ENCODE measurements at places on chromosomes 3 and 15. TPM values are rescaled to one million over a fixed set of nuclear protein-coding genes. Genes with fewer than 3 reads are reported as not detected.
A peak's percentile ranks its signal among the peaks of the same experiment; 100 is the strongest.

The CHRD gene
- 88.3 TPM for total RNA-seq

The PLSCR5 gene
- not detected for total RNA-seq

The CSPG4 gene
- total RNA-seq, result 0.23 TPM

The LRRN1 gene
- total RNA-seq, result 0.28 TPM

The SLC22A13 gene
- 0.50 TPM for total RNA-seq

The RHOV gene
- not detected for total RNA-seq

The SEMA5B gene
- 1.0 TPM for total RNA-seq

- DNase-seq, result no peak
These were observed 54.7 kb downstream of the CRYGS start for GRCh38 chr3:186489507-186489906.

DNA sequence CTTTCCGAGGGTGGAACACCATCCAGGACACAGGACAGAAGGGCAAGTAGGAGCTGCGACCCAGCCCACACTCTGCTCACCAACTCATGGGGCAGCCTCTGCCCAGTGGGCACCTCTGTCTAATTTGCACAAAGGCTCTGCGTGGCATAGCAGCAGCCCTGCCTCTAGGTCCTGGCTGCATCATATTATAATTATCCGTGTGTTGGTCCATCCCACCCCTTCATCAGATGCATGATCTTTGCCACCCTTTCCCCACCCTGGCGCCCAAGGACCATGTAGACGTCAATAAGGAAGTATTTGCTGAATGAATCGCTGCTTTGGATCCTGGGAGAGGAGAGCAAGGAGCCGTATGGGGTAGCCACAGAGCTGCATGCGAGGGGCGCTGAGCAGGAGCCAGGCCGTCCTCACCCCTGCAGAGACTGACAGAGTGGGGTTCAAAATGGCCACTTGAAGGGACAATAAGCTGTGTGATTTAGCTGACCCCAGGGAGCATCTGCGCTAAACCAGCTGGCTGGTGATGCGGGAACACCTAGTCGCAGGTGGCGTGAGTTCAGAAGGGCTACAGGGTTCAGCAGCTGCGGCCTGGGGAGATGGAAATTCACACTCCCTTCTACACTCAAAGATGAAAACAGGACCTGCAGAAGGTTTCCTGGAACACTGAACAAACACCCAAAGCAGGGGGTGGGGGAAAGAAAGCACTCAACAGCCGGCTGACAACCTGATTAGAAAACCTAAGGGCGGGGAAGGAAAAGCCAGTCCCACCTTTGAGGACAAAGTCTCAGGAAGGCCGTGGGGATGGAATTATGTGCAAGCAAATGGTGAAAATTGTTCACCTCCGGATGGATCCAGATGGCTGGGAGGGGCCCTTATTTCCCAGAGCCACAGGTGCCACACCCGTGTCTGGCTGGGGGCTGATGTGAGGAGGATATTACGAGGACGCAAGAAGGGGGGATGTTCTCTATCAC, 6.4 kb downstream of the MGLL start:
- DNase-seq, result peak; percentile 30

DNA sequence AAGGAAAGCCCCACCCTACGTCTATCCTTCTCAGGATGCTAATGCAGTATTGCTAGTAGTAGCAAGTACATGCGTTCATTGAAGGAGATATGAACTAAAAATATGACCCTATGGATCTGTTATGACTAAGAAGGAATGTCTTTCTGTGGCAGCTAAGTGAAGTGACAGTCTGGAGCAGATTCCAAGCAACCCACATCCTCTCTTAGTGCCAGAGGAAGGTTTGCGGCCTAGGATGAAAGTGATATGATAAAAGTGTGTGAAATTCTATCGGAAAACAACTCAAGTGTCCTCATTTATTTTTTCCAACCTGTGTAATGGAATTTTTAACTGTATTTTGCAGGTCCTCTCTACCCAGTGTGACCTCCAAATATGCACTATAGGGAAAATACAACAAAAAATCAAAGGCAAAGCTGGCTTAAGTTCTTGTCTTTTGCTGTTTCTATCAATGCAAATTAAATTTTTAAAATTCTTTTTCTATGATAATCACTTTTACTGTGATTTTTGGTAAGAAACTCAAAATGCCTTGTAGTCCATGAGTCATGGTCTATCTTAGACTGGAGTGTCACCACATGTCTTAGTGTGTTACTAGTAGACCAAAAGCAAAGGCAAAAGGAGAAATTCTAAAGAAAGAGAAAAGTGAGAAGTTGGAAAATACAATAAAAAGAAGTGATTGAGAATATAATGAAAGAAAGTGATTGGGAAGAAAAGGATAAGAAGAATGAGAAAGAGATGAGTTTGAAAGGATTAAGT, 161.2 kb upstream of the TMCO5A start:
- no peak for DNase-seq

DNA sequence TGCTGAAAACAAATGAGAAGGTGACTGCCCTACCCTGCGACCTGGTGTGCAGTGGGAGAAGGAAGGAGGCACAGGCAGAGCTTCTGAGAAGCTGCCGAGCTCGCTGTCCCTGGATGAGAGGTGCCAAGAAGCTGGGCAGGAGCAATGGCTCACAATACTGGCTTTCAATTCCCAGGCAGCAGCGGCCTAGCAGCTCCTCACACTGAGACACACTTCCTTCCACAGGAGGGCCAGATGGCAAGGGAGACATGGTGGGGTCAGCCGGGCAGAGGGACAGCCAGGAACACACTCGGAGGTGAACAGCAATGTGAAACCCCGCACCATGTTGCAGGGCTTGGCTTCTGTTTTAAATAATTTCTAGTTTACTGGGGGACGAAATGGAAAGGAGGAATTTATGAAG, 314.6 kb downstream of the EPHB1 start:
- no peak for DNase-seq

DNA sequence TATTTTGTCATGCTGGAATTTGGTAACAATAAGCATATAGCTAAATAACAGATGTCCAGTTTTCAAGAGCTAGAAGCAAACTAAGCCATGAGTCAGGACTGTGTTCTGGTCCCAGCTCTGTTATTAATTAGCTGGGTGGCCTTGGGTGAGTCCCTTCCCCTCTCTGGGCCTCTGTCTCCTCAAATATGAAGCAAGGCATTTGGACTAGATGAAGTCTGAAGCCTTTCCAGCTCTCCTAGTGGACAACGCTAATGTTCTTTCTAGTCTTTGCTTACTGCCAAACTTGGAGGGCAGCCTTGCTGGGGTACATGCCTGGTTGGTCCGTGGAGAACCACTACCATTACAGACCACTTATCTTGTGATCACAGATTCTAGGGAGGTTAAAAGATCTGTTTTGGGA, 127.6 kb downstream of the DUT start:
- DNase-seq, result no peak

GRCh38 chr3:77780278-77780996, 740.5 kb downstream of the ROBO2 start:
- DNase-seq, result no peak

DNA sequence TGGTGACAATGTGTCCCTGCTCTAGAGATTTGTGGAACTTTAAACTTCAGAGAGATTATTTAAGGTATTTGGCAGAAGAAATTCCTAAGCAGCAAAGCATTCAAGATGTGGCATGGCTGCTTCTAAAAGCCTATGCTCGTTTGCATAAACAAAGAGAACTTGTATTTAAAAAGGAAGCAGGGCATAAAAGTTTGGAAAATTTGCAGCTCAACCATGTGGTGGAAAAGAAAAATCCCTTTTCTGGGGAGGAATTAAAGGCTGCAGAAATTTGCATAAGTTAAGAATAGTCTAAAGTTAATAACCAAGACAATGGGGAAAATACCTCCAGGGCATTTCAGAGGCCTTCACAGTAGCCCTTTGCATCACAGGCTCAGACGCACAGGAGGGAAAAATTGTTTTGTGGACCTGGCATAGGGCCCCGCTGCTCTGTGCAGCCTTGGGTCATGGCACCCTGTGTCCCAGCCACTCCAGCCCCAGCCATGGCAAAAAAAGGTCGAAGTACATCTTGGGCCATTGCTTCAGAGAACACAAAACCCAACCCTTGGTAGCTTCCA, 1109.1 kb downstream of the OTOL1 start:
- DNase-seq, result no peak

- no peak for DNase-seq
These were observed 35.6 kb upstream of the SPTSSB start for GRCh38 chr3:161406594-161407555.

- DNase-seq, result no peak
These were observed 54.0 kb downstream of the TSC22D2 start for GRCh38 chr3:150462108-150462507.

DNA sequence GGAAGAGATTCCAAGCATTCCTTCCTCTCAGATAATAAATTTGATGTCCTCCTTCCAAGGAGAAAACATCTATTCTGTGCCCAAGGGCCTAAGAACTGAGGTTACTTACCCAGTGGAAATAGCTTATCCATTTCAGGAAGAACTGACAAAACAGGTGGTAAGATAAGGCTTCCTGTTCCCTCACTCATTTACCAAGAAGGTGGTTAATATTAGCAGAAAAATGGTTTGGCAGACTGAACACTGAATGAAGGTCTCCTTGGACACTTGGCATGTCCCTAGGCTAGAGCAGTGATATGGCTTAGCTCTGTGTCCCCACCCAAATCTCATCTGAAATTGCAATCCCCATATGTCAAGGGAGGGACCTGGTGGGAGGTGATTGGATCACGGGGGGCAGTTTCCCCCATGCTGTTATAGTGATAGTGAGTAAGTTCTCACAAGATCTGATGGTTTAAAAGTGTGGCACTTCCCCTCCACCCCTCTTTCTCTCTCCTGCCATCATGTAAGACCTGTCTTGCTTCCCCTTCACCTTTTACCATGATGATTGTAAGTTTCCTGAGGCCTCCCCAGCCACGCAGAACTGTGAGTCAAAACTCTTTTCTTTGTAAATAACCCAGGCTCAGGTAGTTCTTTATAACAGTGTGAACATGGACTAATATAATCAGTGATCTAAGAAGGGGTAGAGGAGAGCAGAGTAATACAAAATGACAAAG, 127.4 kb downstream of the ST8SIA2 start:
- DNase-seq, result no peak

- no peak for DNase-seq
These were observed 606.6 kb downstream of the TBL1XR1 start for GRCh38 chr3:176590722-176591121.

GRCh38 chr3:72818905-72819304, 29.3 kb downstream of the SHQ1 start:
- no peak for DNase-seq

GRCh38 chr15:45868109-45868691, 233.4 kb downstream of the SQOR start:
- DNase-seq, result no peak

- DNase-seq, result no peak
These were observed 307.8 kb upstream of the TPM1 start for GRCh38 chr15:62734706-62735105.

- no peak for DNase-seq
These were observed 115.9 kb downstream of the NEK11 start for GRCh38 chr3:131142580-131142979.

DNA sequence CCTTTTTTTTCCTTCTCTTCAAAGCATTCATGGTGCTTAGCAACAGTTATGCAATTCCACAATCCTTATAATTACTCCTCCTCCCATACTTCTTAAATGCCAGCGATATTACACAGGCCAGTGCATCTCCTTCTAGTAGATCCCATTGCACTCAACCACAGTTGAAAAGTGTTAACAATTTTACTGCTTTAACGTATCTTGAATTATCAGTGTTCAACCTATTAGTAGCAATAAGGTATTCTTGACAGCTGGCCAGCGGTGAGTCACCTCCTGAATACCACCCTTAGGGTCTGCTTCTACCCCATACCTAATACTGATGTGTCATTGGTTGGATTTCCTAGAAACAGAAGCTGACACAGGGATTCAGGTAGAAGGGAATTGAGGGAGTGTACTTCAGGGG, 24.0 kb upstream of the TEX9 start:
- DNase-seq, result no peak

DNA sequence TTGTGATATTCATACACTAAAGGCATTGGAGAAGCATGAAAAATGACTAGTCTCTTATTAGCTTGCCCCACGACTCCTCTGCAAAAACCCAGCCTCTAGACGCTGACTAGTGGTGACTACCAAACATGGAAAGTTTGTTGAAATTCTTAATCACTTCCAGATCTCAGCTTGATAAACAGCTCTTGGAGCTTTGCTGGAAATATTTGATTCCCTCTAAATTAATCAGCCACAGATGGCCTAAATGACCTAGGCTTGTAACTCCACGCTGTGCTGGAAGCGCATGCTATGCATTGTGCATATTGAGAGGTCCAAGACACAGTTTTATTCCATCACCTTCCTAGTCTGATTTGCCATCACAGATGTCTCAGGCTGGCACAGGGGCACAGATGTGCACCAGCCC, 244.7 kb upstream of the ST8SIA2 start:
- DNase-seq, result no peak

GRCh38 chr3:14228681-14229470, 50.3 kb downstream of the LSM3 start:
- no peak for DNase-seq

All from left lobe of liver (tissue), 2 donors.